Cortex of kidney (tissue), 1 donor: ENCODE measurements at places on chromosomes 6 and 20.

GRCh38 chr20:49228676-49229075 lies 9.5 kb downstream of the DDX27 start:
- DNase-seq: no peak

DNA sequence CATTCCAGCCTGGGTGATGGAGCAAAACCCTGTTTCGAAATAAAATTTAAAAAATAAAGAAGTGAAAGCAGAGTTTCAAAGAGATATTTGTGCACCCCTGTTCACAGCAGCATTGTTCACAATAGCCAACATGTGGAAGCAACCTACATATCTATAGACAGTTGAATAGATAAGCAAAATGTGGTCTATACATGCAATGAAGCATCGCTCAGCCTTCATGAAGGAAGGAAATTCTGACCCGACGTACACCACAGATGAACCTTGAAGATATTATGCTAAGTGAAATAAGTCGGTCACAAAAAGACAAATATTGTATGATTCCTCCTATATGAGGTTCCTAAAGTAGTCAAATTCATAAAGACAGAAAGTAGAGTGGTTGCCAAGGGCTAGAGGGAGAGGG lies 6.5 kb upstream of the NCOA6 start:
- DNase-seq: no peak

- DNase-seq: no peak
Observed at GRCh38 chr20:4045741-4046140, 30.4 kb upstream of the RNF24 start.

GRCh38 chr6:117666881-117667280 lies 8.4 kb upstream of the NUS1 start:
- DNase-seq: no peak

DNA sequence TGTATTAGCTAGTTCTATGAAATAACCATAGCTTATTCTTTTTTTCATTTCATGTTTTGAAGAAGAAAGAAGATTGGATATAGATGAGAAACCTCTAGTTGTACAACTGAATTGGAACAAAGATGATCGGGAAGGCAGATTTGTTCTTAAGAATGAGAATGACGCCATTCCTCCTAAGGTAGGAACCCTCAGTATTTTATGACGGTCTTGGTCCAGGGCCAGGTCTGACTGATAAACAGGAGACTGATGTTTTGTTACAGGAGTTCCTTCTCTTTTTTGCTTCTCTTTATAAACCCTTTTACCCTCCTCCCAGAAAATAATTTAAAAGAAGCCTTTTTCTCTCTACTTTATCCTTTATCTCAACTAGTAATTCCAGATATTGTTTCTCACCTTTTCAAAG lies 43.6 kb downstream of the AFDN start:
- DNase-seq: no peak

- DNase-seq: no peak
Observed at GRCh38 chr6:159819932-159820640, 20.0 kb downstream of the PNLDC1 start.

DNA sequence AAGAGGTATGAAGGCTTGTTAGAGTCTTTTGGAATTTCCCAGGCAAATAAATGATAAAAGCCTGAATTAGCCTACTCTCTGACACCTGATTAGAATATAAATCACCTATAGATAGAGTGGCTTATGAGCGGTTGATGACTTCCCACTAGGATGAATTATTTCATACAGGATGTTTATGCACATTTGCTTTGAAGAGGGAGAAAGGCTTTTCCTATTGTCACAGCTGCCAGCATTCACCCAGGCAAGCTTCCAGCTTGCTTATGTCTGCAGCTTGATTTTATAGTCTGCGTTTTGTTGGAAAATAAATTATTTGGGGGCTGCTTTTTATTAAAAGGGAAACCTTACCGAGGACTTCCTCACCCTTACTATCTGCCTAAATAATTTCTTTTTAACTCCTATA lies 51.3 kb upstream of the EIF2S2 start:
- no peak for DNase-seq

DNA sequence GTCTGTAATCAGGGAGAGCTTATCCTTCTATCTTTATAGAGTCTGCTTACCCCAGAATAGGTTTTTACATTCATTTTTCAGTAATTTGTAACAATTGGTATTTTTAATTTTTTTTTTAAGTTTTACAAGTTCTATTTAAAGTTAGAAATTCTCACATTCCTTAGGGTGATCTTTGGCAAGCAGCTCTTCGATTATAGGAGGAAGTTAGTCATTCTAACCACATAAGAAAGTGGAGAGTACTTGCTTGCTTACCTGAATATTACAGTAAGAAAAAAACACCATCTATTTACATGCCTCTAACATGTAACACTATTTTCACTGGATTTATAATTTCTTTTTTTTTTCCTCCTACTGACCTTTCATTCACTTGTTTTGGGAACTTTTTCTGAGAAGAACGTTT lies 6.7 kb downstream of the TSHZ2 start:
- DNase-seq: no peak

DNA sequence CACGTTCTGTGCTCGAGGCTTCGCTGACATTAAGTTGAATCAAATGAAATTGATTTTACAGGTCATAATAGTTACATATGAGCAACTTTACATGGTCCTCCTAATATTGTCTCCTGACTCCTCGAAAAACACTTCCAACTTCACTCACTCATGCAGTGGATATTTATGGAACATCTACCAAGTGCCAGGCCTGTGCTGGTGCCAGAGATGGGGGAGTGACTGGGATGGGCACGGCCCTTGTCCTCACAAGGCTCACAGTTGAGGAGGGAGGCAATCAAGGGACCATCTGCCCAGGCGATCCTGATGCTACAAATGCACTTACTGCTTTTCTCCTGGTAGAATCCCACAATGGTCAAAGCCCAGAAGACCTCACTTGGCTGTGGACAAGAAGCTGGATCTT lies 426.4 kb downstream of the PREX1 start:
- DNase-seq: no peak

DNA sequence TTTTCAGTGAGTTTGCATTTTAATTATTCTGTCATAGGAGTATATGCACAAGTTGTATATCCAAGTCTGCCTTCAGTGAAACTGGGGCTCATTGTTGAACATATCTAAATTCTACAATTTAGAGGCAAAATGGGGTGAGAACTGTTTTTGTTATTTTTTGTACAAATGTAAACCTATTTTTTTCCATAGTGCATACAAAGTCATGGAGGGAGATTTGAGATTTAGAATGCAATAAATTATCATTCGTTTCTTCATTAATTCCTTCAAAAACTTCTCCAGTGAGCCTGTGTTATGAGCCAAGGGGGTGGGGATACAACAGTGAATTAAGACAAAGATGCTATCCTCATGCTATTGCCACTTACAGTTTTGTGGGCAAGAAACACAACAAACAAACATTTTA lies 29.8 kb upstream of the RHAG start:
- DNase-seq: no peak

DNA sequence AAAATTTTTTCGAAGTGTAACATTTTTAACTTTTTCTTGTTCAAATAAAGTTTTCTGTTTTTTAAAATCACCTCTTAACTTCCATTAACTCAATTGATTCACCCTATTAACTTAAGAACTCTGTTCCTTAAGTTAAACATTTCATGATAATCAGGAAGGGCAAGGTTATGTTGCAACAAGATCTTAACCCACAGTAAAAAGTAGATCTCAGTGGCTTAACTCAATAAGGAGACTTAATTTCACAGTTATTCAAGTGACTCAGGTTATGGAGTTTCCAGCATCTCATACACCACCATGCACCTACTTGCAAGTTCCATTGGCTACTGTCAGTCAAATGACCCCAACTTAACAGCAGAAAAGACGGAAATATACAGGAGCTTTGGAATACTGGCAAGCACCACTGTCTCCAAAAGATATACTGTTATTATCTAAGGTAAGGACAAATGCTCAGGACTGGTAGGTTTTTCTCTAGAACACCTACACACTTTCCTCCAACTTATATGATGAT lies 11.2 kb downstream of the HLA-DQB1 start:
- no peak for DNase-seq

DNA sequence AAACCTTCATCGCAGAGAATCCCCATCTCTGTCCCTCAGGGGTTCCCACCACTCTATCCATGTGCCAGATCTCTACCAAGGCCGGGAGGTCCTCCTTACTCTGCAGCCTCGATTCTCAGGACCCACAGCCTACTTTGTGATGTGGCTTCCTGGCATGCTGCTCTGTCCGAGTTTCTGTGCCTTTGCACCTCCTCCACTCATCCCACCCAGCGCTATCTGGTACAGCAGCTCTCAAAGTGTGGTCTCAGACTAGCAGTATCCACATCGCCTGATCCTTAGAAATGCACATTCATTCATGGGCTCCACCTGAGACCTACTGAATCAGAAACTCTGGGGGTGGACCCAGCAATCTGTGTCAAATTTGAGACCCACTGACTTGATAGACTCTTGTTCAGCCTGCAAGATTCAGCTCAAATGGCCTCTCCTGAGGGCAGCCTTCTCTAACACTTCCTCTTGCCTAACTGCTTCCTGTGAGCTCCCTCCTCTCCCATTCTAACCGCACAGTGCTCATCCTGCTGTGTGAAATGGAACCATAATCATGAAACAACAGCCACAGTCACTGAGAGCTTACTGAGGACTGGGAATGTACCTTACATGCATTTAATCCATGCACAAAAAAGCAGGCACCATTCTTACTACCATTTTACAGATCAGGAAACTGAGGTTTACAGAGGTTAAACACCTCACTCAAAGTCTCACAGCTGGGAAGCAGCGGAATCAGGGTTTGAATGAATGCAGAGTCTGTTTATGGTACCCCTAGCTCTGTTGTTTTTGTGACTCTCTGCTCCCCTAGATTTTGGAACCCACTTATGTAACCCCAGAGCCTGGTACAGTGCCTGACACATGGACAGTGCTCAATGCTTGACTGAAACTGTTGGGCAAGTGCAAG lies 69.4 kb downstream of the JPH2 start:
- DNase-seq: no peak

GRCh38 chr6:69866770-69867638 lies 648 bp downstream of the COL19A1 start:
- no peak for DNase-seq

DNA sequence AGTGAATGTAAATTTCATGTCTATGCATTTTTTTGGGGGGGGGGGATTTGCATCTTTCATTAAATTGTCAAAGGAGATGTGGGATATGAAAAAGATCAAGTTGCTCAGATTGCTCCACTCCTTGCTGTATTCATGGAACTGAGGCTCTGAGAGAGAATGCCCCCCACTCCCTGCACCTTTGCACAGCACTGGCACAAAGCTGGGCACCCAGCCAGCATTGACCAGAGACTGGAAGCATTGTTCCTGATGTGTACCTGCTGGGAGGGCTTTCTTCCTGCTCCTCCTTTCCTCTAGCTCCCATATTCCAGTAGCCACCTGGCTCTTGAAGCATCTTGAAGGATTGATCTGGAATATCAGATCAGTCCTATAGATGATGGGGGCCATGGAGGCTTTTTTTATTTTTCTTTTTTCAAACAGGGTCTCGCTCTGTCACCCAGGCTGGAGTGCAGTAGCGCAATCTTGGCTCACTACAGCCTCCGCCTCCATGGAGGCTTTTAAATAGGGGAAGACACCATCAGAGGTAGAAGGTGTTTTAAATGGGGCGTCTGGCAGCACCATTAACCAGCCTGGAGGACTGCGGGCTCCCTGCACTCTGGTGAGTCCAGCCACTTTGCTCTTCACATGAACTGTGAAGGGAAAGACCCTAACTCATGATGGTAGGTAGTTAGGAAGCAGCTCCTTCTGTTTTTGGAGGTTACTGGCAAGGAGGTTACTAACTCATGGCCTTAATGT lies 10.9 kb downstream of the DUSP15 start:
- DNase-seq: no peak

DNA sequence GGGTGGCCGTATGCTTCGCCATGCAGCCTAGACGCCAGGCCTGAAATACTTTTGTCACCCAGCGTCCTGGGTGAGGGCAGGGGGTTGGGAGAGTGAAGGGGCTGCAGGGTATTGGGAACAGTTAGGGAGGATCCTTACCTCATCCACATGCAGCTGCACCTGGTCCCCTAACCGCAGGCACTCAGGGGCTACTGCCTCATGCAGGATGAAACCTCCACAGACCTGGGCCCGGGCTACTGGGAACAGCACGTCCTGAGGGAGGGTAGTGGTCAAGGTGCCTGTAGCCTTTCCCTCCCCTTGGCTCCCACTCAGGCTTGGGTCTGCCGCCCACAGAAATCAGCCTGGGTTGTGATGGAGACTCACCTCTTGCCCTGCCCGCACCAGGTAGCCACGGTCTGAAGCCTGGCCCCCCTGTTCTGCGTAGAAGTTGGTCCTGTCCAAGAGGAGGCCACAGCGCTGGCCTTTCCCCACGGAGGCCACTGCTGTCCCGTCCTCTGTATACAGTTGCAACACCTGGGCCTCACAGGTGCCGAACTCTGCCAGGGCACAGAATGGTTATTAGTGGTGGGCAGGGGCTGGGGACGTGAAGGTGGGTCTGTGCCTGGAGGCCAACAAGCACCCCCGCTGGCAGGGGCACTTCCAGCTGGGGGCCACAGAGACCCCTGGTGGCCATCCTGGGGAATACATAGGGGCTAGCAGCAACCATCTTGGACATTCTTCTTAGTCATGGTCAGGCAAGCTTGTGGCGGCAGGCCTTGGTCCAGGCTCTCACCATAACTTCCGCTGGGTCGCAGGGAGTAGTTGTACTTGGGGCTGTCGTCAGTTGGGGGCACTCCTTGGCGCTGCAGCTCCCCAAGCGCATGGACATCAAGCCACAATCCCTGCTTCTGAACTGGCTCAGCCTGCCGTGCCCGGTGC lies 8.6 kb downstream of the AARS2 start:
- no peak for DNase-seq

GRCh38 chr6:124996411-124996810 lies 34.2 kb downstream of the RNF217 start:
- DNase-seq: no peak

- DNase-seq: no peak
Observed at GRCh38 chr6:23635150-23635549, 490.9 kb upstream of the NRSN1 start.

- DNase-seq: no peak
Observed at GRCh38 chr6:107894809-107895396, 63.1 kb downstream of the SEC63 start.

- no peak for DNase-seq
Observed at GRCh38 chr6:315226-315625, 22.9 kb downstream of the DUSP22 start.

GRCh38 chr20:48651271-48651670 lies 176.5 kb downstream of the PREX1 start:
- DNase-seq: no peak
